ENCODE measurements at places on chromosomes 7 and 10.
A peak's percentile ranks its signal among the peaks of the same experiment; 100 is the strongest.

DNA sequence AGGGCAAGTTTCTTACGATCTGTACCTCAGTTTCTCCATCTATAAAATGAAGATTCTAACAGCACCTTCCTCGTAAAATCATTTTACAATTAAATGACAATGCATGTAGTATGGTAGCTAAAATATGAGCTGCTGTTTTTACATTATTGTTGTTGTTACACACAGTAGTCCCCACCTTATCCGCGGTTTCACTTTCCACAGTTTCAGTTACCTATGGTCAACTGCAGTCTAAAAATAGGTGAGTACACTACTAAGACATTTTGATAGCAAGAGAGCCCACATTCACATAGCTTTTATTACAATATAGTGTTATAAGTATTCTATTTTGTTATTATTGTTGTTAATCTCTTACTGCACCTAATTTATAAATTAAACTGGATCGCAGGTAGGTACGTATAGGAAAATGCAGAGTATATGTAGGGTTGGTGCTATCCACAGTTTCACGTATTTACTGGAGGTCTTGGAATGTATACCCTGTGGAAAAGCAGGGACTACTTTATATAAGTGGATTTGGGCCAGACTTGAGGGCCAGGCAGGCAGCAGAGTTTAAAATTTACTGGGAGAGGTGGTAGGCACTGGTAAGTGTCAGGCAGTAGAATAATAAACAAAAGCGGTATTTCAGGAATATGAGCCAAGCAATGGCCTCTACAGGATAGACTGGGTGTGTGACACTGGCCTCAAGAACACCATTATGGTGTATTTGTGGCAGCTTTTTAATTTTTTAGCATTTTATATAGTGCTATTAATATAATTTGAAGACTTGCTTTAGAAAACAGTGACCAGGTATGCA is 10.2 kb downstream of the DNMBP start:
- no peak for DNase-seq

DNA sequence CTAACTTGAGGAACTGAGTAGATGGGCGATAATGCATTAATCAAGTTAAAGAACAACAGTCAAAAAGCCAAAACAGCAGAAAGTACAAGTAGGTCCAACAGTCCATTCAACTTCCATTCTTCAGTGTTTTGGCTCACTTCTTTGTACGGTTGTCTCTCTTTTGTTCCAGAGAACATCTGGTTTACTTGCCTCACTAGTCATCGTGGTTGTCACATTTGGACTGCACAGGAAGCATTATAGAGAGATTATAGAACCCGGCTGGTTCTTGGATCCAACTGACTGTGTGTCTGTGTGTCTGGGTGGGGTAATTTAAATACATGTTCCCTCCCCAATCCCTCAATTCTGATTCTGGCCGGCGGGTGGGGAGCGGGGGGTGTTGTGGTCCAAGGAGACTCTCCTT is 1.8 kb upstream of the CEP41 start:
- DNase-seq = no peak

DNA sequence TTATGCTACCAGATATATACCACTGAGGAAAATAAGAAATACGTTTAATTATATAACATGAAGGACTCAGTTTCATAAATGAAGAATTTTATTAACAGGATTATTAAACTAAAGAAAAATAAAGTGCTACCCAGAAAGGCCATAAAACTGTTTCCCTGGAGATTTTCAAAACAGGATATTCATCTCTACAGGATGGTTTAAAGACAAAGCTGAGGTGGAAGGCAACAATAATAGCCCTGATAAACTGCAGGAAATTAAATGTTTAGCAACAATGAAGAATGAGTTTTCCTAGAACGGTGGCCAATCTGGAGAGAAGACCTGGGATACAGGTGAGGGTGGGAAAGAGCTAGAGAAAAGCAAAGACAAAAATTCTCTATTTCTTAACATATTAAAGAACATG is 11.9 kb downstream of the RHEB start:
- no peak for DNase-seq

- DNase-seq = no peak
Measured at GRCh38 chr7:158361326-158361946, 226.2 kb downstream of the PTPRN2 start.

DNA sequence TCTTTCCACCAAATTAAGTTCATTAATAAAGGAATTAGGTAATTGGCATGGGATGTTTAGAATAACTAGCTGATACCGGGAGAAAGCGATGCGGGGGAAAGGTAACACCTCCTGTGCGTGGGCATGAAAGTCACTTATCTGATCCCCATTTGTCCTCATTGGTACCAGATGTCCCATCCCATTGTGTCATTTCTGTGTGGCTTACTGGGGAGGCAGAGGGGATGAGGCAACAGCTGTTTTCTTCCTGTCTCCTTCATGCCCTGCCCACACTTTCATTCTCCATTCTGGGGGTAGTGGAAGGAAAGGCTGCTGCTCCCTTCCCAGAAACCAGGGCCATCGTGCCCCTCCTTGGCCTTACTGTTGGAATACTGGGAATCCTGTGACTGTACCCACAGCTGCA is 27.1 kb downstream of the EEPD1 start:
- DNase-seq = no peak

DNA sequence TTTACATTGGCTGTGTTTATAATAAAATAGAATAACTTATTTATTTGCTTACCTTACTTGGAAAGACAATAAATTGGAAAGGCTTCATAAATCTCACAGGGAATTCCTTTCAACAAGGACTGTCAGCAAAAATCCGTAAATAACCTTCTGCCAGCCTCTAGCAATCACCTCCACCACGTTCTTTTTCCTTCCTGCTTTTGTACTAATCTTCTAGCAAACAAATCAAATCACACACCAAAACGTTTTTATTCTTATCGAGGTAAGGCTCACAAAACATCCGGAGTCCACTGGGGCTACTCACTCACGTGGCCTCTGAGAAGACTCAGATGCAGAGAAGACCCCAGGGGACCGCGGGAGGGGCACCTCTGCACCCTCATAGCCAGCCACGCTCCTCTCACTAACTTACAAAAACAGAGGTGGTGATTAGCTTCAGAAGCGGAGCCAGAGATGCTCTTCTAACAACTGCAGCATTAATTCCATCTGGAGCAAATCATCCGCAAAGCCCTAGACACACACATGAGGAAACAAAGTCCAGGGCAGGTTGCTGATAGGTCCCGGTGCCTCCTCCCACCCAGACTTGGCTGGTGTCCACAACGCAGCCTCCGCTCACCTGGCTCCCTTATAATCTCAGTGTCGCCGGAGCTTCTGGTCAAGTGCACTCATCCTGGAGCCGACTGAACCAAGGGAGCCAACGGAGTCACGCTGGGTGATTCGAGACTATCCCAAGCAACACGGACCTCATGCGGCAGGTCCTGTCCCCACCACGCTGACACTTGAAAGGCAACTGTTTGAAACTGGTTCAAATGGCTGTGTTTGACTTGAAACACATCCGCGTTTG is 22.5 kb downstream of the CTBP2 start:
- no peak for DNase-seq

- DNase-seq = no peak
Measured at GRCh38 chr7:117114272-117114671, 161.0 kb downstream of the ST7 start.

DNA sequence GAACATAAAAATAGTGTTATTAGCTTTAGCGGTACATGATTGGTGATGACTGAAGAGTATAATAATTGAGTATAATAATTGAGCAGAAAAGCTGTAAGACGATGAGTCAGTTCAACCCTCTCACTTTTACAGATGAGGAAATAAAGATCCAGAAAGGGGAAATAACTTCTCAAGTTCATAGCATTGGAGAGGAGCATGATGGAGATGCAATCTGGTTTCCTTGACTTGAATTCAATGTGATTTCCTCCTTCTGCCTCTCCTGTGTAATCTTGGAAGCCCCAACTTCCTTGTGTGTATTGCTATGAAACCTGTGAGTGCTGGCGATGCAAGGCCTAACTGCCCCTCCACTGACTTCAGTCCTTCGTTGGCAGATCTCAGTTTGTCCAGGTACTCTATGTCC is 265.1 kb downstream of the LRMDA start:
- DNase-seq = peak; percentile 1

- no peak for DNase-seq
Measured at GRCh38 chr7:92634205-92634604, 44.0 kb upstream of the FAM133B start.

DNA sequence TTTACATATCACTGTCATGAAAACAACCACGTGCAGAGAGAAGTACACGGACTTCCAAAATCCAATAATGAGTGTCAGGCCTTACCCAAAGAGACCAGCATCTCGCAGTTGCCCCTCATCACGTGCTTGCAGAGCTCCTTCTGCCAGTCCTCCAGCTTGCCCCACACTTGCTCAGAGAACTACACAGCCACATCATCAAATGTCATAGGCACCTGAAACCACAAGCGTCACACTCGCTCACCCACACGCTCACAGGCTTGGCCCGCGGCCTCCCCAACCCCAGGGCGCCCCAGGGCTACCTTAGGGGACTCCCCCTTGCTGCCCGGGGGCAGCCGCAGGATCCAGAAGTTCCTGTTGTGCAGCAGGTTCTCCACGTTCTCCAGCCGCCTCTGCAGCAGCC is 123.4 kb upstream of the ZNF746 start:
- DNase-seq = no peak

DNA sequence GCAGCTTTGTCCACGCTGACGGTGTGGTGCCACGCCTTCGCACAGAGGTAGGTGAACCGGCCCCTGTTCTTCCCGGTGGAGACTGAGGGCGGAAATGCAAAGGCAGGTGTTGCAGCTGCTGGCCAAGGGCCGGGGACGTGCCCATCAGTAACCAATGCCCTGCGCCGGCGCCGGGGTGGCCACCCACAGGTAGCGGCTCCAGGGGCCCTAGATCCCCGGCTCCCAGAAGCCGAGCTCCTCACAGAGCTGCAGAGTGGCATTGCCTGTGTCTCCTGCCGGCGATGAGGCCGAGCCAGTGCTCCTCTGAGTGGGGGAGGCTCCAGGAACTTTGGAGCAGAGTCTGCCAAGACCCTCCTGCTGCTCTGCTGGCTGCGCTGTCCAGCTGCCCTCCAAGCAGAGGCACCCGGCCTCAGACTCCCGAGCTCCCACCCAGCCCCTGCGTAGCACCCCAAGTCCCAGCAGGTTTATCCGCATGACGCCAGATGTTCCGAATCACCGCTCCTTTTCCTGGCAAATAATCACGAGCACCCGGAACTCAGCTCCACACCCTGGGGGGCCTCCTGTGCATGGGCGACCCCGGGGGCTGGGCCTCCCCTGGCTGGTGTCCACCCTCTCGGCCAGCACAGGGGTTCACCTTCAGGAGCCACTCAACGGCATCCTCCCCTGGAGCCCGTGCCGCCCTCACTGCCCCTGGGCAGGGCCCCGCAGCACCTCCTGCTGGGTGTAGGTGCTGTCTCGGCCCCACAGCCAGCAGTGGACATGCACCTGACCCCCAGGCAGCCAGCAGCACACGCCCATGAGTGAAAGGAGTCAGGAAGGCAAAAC is 22.1 kb downstream of the CFAP46 start:
- DNase-seq = no peak

DNA sequence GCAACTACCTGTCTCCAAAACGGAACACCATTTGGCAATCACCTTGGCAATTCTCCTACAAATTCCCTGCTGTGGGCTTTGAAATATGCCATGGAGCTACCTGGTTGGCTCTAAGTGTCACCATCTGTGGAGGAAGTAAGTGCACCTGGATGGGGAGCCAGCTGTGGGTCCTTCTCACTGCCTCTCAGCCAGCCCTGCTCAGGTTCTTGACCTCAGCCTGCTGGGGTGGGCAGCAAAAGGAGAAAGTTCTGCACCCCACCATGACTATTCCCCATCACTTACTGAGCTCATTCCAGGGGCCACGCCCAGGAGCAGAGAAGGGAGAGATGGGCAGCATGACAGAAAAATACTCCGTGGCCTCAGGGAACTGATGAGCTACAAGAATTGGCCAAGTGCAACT is 158.7 kb downstream of the TNS3 start:
- DNase-seq = no peak

GRCh38 chr7:67406976-67407375 is 410.3 kb downstream of the TYW1 start:
- no peak for DNase-seq

GRCh38 chr10:104122225-104123107 is 495 bp downstream of the SFR1 start:
- DNase-seq = peak; percentile 20

DNA sequence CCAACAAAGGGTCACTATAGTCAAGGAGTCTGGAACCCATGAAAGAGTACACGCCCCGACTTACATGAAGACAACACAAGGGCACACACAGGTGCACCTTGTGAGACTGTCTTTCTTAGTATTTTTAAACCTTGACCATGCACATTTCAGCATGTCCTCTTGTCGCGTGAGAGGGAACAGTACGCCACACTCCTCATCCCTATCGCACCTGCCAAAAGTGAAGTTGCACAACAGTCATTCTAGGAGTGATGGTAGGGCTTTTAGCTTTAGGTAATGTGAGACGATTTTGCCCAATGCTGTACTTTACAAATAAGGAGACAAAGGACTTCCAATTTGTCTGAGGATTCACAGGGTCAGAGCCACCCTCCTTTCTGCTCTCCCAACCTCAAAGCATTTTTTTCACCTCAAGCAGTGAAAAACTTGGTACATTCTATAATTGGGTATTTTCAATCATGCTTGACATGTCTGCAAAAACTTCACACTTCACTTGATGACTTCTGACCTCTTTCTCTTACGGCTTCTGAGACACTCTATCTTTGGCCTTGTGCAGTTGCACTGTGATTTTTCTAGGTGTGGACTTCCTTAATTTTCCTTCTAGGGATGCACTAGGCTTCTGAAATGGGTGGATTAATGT is 173.9 kb upstream of the GRB10 start:
- DNase-seq = no peak

DNA sequence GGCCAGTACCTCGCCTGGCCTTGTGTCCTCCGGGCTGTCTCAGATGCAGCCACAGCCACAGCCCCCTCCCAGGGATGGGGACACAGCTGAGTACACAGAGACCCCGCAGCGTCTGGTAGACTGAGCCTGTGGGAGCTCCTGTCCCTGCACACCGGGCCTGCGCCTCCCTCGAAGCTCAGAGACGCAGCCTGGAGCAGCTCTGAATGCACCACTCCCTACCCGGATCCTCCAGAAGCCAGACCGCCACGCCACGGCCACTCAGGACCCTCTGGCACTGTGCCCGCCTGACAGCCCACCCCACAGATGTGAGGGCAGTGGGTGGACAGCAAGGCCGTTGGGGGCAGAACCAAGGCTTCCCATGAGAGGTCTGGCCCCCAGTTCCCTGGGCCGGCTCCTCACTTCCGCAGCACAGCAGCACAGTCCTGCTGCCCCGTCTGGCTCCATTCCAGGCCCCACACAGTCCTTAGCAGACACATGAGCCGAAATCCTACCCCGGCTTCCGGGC is 40.8 kb downstream of the PAPOLB start:
- no peak for DNase-seq

- DNase-seq = no peak
Measured at GRCh38 chr7:55568613-55569268, 3.6 kb downstream of the VOPP1 start.

DNA sequence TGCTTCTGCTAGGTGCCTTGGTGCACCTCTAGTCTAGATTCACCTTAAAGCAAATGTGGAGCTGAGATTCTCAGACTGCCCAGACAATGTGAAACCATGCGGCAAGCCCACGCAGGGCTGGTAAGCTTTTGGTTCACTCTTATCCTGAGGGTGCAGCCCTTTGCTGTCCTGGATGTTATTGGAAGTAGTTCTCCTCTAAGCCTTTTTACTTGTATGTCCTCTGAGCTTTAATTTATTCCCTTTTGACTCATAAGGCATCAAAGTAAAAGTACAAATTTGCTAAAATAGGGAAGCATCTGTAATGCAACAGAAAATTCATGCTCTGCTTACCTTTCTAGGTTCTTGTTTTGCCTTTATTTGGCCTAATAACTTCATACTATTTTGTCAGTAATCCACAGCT is 186.8 kb downstream of the MACC1 start:
- DNase-seq = no peak
